ENCODE measurements at places on chromosomes 4 and X.
A peak's percentile ranks its signal among the peaks of the same experiment; 100 is the strongest.

DNA sequence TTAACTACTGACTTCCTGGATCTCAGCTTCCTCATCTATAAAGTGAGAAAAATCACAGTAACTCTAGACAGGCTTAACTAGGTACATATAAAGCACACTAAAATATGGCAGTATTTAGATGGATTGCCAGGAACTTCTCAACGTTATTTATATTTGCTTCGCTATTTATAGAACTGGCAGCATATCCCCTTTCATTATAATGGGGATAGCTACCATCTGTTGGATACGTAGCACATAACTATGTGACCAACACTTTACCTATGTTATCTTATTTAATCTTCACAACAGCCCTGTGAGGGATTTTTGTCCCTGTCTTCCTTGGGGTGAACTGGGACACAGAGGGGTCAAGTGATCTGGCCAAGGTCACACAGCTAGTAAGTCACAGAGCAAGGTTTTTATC, 64.6 kb downstream of the ENPEP start:
- ATAC-seq = no peak

- ATAC-seq = no peak
Measured at GRCh38 chrX:134315866-134316265, 78.9 kb downstream of the CCDC160 start.

- no peak for ATAC-seq
Measured at GRCh38 chrX:6667048-6667768, 132.3 kb upstream of the VCX3A start.

GRCh38 chrX:65750674-65751469, 83.4 kb downstream of the MSN start:
- no peak for ATAC-seq

- no peak for ATAC-seq
Measured at GRCh38 chrX:147693511-147693910, 218.2 kb upstream of the FMR1 start.

- ATAC-seq = no peak
Measured at GRCh38 chrX:37787423-37787869, 7.6 kb downstream of the CYBB start.

GRCh38 chr4:126405369-126405982, 1090.7 kb downstream of the FAT4 start:
- no peak for ATAC-seq

DNA sequence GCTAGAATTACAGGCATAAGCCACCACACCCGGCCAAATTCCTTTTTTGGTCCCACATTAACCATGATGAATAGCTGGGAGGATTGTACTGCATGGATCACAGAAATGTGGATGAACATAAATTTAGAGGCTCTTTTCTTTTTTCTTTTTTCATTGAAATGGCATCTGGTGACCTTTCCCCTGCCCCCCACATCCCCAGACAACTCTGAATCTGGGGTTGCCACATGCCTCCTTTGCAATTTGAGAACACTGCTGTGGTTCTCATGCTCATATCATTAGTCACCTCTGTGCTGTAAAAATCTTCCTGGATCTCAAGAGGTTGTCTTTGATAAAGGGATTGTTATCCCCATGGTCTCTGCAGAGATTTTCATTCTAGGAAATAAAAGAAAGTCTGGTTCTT, 22.8 kb upstream of the FMR1NB start:
- ATAC-seq = no peak

DNA sequence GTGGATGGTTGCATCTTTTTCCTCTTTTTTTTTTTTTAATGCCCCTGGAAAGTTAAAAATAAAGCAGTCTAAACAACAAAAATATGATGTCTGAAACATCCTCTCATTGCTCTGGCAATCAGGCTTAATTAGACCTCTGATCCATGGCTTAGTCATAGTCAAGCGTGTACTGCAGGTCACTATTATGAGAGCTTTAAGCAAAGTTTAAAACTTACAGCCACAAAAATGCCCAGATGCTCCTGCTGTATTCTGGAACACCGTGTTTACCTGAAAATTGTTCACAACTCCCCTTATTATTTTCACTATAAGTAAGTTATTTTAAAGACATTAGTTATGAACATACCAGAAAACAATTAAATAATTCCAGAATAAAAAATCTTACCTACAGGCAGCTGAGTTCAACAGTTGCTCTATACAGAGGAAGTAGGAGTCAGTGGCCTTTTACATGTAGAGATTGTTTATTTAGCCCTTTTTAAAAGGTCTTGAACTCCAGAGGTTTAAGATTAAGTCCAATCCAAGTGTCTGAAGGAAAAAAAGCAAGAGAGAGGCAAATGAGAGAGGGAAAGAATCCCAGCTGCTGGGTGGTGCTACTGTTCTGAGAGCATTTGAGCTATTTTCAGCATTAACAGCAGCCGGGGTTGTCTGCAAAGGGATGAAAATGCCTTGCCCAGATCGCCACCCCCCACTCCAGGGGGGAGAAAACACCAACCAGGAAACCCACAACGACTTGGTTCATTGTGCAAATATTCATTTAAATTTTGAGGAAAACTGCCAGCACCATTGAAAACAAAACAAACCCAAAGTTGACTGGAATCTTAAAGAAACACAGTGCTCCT, 36.9 kb downstream of the SORBS2 start:
- no peak for ATAC-seq

DNA sequence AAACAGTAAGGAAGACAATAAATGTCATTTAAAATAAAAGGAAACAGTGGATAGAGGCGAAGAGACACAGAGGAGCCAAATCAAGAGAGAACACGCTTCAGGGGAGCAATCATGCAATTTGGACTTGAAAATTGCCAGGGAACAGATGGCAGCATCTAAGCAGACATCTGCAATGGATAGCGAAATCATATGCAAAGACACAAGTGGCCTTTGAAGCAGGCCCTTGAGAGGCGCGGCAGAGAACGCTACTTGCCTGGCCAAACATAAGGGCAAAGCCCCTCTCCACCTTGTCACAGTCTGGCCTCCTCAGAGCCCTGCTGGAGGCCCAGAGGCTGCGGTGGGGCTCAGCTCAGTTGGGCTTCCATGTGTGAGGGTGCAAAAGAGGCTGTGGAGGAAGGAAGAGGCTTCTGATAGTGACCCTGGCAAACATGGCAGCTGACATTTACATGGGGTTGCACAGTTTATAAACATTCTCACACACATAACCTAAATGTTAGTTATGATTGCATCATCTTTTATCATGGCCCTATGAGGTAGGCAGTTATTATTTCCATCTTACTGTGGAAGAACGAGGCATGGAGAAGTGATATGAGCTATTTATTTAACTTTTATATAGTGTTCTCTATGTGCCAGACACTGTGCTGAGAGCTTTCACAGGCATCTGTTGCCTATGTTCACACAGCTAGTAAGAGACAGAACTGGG, 18.3 kb downstream of the ADGRG4 start:
- no peak for ATAC-seq

DNA sequence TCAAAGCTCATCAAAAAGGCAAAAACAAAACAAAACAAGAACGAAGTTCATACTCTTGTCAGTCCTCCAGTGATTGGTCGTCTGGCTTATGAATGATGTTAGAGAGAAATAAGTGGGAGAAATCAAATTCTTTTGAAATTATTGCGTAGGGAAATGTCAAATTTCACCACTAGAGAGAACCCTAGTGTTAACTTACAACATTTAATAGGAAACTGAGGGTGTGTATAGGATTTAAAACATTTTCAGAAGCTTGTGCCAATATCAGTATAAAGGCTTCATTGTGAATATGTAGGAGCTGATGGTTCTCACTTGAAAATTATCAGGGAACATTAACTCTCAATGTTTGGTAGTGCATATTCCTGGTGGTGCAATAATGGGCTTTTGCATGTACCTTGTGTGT, 17.4 kb downstream of the ADH6 start:
- ATAC-seq = no peak

DNA sequence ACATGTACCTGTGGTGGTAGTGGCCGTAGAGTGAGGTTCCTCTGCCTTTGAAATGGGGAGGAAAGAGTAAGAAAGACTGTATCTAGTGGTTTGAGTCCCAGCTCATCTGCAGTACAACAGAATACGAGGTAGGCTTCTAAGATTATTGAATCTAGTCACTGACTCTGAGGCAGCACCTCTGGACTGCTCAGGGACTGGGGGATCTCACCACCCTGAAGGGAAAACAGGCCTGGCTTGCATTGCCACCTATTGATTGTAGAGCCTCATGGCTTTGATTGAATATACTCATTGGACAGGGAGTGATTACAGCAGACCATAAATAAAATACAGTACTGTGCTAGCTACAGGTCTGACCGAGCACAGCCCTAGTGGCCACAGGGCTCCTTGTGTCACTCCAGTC, 50.5 kb downstream of the GPR174 start:
- ATAC-seq = no peak

GRCh38 chr4:169024762-169025161, 14.7 kb upstream of the CBR4 start:
- peak; percentile 78 for ATAC-seq

DNA sequence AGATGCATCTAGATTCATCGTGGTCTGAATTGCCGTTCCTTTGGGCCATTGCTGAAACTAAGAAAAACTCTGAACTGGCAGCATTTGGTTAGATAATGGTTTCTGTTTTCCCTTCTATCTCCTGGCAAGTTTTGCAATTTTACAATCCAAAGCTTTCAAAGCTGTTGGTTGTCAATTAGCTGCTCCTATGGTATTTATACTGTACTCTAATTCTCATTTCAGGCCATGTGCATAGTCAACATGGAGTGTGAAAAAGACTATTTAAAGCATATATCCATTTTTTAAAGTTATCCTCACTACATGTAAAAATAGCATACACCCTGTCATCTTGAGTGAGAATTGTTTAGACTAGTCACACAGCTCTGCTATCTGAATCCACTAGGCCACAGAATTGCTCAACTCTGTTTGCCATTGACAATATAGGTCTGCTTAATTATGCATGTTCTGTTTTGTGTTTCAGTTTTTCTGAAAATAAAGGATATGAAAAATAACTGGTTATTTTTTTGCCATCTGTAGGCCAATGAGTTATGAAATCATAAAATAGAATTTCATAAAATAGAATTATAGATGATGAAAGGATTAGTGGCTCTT, 27.7 kb upstream of the TEC start:
- no peak for ATAC-seq

- no peak for ATAC-seq
Measured at GRCh38 chr4:185782523-185782922, 29.5 kb downstream of the SORBS2 start.

DNA sequence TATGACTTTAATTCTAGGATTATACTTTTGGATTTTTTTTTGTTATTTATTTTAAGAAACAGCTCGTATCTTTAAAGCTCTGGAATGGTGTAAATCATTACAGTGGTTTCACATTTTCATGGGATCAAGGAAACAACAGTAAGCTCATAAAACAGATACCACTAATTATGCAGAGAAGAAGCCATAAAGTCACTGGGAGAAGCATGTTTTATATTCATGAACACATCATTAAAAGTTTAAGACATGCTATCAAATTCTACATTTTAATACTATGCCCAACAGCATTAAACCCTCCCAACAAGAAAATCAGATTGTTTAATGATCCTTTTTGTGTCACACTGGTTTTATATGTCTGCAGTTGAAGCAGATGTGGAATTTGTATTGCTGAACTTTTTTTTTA, 149.9 kb downstream of the FBXO8 start:
- ATAC-seq = no peak

GRCh38 chrX:153723351-153724251, 586 bp downstream of the BCAP31 start:
- peak; percentile 24 for ATAC-seq

DNA sequence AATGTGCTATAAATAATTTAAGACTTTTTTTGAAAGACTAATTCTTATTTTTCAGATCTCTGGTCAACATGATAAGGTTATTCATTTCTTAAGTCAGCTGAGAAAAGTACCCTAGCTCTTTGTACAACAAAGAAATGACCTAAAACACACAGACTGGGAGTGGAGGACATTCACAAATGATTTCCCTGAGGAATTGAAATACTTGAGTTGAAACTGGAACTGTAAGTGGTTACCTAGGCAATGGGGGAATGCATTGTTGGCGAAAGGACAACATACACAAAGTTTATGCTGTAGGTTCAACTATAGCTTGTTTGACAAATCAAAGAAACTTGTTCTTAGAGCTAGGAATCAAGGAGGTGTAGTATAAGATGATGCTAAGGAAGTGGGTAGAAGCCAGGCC, 915.5 kb downstream of the FAT4 start:
- no peak for ATAC-seq

DNA sequence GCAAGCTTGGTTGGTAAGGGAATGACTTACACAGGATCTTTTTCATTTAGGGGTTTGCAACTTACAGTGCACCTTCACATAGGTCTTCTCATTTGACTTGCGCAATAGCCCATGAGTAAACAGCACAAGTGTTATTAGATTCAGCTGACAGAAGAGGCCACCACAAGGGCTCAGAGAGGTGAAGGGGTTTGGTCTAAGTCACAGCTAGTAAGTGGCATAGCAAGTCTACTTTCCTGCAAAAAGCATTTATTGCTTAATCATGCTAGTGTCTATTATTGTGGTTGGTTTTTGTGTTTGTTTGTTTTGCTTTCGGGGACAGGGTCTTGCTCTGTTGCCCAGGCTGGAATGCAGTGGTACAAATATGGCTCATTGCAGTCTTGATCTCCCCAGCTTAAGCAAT, 83.3 kb downstream of the SPRY1 start:
- no peak for ATAC-seq

DNA sequence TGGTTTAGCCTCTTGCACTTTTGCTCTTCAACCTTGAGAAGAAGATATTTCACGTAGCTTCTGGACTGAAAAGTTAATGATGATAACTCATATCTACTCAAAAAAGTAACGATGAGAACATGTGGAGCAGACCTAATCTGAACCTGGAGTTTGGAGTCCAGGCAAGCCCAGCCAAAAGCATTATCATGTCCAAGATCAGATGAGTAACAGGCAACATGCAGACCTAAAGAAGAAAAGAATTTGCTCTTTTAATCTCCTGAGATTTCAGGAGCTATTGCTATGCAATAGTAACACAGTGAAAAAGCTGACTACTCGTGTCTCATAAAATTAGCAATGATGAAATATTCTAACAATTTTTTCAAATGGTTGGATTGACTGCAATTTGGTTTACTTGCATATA, 21.8 kb upstream of the PPA2 start:
- ATAC-seq = no peak

DNA sequence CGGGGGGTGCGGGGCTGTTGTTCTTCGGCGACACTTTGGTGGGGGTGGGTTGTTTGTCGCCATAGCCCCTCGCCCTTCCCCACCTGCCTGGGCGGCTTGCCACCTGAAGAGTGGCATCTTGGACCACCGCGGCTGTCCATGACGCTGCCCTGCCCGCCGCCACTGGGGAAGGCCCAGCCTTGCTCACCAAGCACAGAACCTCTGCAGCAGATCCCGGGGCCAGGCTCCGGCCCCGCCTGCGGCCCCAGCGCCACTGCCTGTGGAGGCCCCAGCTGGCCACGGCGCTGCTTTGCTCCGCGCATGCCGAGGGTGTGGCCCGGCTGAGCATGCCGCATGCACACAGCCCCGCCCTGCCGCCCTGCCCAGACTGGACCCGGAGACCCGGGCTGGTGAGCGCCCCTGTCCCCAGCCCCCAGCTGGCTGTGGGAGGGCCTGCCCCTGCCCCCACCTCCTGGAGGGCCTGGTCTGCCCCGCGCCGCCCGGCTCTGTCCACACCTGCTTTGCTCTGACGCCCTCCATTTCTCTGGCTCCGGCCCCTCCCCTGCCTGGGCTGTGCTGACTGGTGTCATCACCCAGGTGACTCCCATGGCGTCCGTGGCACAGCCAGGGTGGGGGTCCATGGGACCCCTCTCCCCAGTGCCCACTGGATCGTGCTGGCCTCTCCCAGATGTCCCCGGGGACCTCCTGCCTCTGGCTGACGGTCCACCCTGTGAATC, 5.3 kb downstream of the NAT8L start:
- peak; percentile 64 for ATAC-seq

GRCh38 chr4:134911941-134912340, 710.4 kb upstream of the PABPC4L start:
- no peak for ATAC-seq

GRCh38 chr4:39942507-39942906, 35.2 kb downstream of the PDS5A start:
- no peak for ATAC-seq
